Caki2 (cell line): ENCODE measurements at places on chromosomes 1 and 21.

DNA sequence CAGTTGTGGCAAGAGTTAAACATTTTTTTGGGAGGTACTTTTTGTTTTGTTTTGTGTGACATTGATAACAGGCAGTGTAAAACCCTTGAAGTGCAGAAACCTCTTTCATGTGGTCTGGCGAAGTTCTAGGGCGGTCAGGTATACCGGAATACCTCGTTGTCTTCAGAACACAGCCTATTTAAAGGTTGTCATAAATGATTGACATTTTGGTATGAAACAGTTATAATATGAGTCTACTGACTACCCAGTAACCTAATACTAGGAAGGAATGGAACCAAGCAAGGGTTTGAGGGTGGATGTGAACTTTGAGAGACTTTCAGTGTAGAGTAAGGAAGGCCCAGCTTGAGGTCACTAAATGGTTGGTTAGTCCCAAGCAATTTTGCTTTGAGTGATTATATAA lies 40.5 kb downstream of the PATJ start:
- DNase-seq: peak; percentile 66

- no peak for DNase-seq
Observed at GRCh38 chr1:176119549-176119948, 87.5 kb downstream of the COP1 start.

DNA sequence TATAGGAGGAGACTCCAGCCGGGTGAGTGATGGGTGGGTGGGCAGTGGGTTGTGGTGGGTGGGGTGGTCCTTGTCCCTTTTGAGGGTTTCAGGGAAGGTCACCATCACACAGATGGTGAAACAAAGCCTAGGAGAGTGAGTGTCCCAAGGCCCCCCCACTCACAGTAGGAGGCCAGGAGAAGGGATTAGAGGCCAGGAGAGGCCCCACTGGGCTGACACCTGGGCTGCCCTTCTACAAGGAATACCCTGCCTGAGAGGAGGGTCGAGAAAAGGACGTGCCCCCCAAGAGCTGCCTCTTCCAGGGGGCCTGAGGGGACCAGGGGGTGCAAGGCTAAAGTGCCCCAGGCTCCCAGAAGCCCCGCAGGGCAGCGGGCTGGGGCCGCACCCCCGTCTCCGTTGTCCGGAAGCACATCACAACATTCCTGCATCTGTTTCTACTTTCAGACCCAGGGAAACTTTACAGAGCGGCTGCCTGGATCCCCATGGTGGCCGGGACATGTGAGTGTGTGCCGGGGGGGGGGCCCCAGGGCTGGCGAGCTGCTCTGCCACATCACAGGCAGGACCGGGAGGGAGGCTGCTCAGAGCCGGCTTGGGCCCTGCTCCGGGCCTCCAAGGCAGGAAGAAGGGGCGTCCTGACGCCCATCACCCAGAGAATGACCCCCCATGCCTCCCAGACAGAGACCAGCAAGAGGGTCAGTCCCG lies 68.2 kb downstream of the ARHGEF16 start:
- DNase-seq: no peak

- DNase-seq: no peak
Observed at GRCh38 chr1:214125819-214126218, 138.0 kb downstream of the PROX1 start.

DNA sequence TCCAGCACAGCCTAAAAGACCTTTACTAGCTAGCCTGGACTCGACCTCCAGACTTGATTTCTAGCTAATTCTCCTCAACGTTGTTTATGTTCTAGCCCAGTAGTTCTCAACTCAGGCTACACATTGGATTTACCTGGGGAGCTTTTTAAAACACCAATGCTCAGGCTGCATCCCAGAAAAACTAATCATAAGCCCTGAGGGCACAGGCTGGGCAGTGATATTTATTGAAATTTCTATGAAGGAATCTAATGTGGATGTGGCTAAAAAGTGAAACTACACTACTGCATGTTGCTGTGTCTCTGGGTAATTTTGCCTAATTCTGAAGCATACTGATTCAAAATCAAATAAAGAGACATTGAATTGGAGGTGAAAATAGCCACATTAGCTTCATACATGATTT lies 479.4 kb downstream of the KCNT2 start:
- no peak for DNase-seq

DNA sequence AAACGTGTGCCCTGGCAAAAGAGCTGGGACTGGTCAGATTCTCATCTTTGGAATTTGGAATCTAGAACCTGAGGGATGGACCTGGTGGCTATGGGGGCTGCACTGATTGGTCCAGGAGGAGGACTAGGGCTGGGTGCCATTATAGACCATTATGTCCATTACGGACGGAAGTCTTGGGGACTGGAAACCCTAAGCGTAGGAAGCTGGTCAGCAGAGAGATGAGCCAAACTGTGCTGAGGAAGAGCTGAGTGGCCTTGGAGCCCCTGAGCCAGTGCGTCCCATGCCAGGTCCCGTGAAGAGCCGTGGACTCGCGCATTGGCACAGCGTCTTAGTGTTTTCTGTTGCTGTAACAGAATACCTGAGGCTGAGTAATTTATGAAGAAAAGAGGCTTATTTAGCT lies 10.0 kb downstream of the MRAP start:
- DNase-seq: no peak

DNA sequence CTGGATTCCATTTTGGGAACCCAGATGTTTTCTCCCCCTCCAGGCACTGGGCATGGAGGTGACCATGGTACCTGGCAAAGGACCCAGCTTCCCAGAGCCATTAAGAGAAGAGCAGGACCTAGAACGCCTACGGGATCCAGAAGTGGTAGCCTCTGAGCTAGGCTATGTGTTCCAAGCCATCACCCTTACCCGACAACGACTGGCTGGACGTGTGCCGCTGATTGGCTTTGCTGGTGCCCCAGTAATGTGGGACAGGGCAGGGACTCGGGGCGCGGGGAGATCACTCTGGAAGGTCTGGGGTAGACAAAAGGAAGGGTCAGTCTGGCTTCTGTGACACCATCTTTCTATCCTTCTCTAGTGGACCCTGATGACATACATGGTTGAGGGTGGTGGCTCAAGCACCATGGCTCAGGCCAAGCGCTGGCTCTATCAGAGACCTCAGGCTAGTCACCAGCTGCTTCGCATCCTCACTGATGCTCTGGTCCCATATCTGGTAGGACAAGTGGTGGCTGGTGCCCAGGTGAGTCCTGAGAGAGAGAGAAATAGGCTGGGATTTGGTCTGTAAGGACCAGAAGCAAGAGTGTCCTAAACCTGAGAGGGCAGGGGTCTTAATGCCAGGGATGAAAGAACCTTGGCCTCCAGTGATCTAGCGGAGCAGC lies 1.6 kb downstream of the UROD start:
- no peak for DNase-seq

- no peak for DNase-seq
Observed at GRCh38 chr1:19385869-19386591, 73.9 kb downstream of the SLC66A1 start.

DNA sequence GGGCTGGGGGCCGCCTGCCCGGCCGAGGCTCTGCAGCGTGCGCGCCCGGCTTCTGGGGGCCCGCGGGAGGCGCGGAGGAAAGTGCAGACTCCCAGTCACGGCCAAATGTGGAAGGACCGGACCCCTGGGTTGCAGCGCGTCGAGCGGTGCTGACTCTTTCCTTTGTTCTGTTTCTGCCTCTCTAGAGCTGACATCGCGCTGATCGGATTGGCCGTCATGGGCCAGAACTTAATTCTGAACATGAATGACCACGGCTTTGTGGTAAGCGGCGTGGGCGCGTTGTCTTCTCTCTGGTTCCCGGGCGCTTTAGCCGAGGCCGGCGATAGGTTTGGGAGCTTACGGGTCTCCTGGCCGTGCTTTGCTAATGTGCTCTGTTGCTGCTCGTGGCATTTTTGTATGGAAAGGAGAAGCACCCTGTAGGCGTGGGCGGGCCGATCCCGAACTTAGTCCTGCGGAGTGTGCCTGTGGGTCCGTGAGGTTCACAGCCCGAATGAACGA lies 629 bp downstream of the PGD start:
- no peak for DNase-seq
